Effector memory CD8-positive, alpha-beta T cell (primary cell): ENCODE measurements at places on chromosomes 16 and 17.
A peak's percentile ranks its signal among the peaks of the same experiment; 100 is the strongest.

- no peak for DNase-seq
Measured at GRCh38 chr16:49250689-49251088, 30.9 kb downstream of the CBLN1 start.

- no peak for DNase-seq
Measured at GRCh38 chr17:11980813-11981212, 16.5 kb downstream of the ZNF18 start.

DNA sequence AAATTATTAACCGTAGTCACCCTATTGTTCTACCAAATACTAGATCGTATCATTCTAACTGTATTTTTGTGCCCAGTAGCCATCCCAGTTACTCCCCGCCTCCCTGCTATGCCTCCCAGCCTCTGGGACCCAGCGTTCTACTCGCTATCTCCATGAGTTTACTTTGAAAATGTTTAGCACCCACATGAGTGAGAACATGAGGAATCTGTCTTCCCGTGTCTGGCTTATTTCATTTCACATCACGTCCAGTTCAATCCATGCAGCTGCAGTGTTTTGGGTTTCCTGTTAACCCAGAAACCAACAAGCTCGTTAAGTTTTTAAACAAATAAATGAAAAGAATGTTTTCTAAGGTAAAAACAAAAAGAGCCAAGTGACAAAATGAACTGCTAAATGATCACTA, 82.1 kb downstream of the VPS53 start:
- no peak for DNase-seq

- DNase-seq: peak; percentile 78
Measured at GRCh38 chr16:30184096-30184890, 891 bp downstream of the CORO1A start.

DNA sequence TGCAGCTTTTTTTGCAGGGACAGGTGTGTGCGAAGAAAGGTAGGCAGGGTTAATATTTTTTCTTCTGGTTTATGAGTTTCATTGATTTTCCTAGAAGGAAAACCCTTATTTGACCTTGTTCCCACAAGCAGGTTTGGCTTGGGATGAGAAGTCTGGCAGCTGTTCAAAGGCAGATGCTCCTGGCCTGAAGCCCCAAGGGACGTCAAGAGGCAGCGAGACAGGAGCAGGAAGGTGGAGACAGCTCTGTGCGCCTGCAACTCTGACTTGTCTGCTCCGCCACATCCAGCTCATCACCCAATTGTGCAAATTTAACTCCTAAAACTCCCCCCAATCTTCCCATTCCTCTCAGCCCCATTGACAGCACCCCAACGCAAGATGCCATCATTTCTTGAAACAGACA, 136.8 kb upstream of the XYLT1 start:
- no peak for DNase-seq

DNA sequence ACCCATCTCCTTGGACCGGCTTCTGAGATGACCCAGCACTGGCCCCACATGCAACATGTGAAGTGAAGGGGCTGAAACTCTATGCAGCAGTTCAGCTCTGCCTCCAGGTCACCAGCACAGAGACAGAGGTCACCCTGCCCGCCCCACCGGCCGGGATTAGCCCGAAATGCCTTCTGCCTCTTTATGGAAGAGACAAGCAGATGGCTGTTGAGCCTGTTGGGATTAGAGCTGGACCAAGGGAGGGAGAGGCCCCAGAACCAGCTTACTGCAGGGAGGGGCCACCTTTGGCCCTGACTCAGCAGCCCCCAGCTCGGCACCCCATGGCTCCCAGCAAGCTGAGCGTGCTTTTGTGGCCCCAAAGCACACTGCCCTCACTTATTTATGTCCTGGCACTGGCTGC, 5.7 kb downstream of the AIPL1 start:
- no peak for DNase-seq

- DNase-seq: peak; percentile 25
Measured at GRCh38 chr17:64051153-64051552, 30.7 kb upstream of the ICAM2 start.

DNA sequence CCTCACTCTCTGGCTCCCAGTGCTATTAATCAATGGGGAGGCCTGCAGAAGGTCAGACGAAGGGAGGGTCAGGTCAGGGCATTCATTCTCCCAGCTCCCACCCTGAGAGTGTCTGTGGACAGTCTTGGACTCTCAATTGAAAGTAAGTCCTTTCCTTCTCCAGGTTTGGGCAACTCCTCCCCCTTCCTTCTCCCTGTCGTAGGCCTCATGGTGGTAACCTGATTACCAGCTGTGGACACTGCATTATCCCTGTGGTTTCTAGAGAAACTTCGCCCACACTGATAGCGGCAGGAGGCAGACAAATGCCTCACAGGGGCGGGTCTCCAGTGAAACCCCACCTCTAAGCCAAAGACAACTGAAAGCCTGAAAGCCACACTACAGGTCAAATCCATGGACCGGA, 57.7 kb upstream of the SLC25A19 start:
- DNase-seq: no peak

GRCh38 chr16:2473446-2473926, 1.4 kb upstream of the TBC1D24 start:
- no peak for DNase-seq

GRCh38 chr17:57195785-57196460, 60.4 kb upstream of the MSI2 start:
- no peak for DNase-seq

DNA sequence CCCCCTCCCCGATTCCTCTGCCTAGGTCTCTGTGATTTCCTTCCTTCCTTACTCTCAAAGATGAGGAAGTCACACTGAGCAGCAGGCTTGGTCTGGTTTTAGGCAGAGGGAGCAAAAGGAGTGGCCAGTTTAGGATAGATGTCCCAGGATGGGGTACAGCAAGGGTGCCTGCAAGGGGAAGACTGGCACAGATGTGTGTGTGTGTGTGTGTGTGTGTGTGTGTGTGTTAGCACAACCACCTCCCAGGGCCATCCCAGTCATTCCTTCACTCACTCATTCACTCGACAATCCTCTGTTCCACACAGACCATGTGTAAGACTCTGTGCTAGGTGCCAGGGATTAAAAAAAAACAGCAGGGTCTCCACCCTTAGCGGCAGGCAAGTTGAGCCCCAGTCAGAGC, 35.9 kb downstream of the TMEM132E start:
- DNase-seq: no peak
